ENCODE measurements at places on chromosomes 5 and 9.

DNA sequence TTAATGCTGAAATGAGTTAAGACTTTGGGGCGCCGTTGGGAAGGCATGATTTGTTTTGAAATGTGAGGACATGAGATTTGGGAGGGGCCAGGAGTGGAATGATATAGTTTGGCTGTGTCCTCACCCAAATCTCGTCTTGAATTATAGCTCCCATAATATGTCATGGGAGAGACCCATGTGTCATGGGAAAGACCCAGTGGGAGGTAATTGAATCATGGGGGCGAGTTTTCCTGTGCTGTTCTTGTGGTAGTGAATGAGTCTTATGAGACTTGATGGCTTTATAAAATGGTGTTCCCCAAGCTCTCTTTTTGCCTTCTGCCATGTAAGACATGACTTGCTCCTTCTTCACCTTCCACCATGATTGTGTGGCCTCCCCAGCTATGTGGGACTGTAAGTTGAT is 5.1 kb downstream of the SLC25A48 start:
- DNase-seq: no peak

DNA sequence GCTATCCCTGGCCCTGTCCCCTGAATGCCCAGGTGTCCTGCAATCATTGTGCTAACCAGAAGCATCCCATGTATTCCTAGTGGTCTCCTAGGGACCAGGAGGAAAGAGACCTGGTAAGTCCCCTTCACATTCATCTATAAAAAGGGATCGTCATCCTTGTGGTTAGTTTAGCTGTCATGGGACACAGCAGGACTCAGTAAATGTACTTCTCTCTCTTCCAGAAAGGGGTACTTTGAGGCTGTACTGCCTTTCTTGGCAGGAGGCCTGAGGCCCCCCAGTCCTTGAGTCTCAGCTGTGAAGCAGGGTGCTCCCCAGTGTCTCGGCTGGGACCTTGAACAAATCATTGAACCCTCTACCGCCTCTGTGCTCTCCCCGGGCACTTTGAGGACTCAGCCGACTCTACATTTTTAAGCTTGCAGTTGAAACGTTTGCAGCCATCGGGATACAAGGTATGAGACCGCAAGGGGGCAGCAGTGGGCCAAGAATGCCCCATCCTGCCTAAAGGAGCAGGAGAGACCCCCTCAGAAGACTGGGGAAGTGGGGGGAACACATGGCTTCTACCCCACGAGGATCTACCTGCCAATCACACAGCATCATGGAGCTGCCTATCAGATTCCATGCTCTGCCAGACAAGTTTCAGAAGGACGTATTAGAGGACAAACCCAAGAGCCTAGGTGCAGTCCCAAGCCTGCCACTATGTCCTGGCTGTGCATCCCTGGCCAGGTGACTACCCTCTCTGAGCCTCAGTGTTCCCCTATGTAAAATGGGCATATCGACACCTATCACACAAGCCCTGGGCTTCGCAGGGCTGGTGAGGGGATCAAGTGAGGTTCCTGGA is 2.4 kb upstream of the PHYKPL start:
- peak; percentile 80 for DNase-seq

DNA sequence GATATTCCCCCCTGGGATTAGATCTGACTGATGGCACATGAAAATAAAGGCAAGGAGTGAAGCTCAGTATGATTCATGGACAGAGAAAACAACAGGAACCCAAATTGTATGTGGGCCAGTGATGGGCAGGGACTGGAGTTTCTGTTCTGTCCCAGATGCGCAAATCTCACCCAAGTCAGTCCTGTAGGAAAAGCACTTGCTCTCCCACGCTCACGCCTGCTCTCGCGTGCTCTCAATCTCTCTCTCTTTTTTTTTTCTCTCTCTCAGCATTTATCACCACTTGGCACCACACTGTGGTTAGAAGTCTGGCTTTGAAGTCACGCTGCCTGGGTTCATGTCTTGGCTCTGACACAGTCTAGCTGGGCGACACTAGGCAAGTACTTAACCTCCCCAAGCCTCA is 106.5 kb upstream of the LRRTM2 start:
- no peak for DNase-seq

GRCh38 chr5:58751222-58751837 is 168.5 kb downstream of the RAB3C start:
- no peak for DNase-seq

DNA sequence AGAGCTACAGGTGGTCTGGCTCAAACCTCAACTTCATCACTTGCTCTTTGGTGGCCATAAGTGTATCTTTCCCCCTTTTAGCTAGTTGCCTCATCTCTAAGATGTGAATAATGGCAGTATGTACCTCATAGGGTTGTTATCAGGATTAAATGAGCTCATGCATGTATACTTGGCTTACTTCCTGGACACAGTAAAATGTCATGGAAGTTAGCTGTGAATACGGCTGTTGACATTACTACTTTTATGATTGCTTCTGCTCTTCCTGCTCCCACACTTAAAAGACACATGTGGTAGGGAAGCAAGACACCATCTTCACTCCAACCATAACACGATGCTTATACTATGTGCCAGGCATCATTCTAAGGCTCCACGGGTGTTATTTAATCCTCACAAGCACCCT is 114.5 kb upstream of the GPR151 start:
- DNase-seq: no peak
